ENCODE measurements at places on chromosomes 16 and 17.

DNA sequence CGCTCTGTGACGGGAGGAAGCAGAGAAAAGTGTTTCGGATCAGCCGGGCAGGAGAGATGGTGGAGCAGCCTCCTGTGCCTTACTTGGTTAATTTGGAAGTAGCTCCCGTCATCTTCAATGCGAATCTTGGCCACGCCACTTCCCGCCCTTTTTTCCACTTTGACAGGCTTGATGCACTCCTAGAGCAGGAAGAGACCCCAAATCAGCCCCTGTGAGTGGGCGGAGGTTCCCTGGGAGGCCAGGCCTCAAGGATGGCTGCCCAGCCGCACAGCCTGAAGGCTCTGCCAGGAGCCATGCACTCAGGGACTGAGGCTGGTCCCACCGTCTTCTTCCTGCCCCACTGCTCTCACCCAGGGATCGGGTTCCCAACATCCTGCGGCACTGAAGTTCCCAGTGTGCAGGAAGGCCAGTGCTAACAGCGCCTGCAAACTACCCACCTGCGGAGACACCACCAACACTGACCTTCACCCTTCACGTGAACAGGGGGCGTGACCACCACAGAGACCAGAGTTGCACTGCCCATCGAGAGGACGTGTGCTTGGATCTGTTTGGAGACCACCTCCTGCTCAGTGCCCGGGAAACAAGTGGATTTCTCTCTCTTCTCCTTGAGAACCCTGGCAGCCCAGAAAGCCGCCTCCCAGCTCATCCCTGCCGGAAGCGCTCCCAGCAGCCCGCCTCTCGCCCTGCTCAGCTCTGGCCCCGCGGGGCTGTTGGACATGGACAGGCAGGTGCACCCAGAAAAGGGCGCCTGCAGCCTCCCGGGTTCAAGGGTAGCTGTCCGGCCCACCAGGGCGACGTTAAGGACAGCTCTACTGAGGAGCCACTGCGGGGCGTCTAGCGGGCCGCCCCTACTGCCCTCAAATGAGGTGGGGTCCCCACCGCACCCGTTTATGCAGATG, 988 bp downstream of the CIAO3 start:
- DNase-seq = no peak

GRCh38 chr17:61259360-61259759, 140.3 kb upstream of the TBX2 start:
- DNase-seq = no peak

- no peak for DNase-seq
Observed at GRCh38 chr17:81621494-81622130, 15.3 kb downstream of the NPLOC4 start.

GRCh38 chr17:63295288-63295687, 150.8 kb downstream of the CYB561 start:
- no peak for DNase-seq

DNA sequence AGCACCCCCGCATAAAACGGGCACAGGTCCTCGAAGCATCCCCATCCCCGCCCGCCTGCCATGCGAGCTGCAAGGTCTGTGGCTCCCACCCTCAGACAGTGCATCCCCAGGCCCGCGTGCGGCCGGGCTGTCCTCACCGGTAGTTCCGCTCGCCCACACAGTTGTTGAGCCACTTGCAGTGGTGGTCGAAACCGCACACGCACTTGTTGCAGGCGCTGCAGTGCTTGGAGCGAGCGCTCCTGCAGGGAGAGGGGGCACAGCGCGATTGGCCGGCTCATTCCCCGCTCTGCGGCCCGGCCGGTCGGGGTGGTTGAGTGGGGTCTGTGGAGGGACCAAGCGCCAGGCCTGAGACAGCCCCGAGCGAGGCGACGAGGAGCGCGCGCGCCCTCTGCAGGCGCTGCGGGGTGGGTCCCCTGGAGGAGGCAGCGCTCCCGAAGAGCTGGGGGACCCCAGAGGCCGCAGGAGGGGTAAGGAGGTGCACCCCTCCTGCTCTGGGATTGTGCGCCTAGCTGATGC, 6.0 kb upstream of the TPPP3 start:
- DNase-seq = no peak

DNA sequence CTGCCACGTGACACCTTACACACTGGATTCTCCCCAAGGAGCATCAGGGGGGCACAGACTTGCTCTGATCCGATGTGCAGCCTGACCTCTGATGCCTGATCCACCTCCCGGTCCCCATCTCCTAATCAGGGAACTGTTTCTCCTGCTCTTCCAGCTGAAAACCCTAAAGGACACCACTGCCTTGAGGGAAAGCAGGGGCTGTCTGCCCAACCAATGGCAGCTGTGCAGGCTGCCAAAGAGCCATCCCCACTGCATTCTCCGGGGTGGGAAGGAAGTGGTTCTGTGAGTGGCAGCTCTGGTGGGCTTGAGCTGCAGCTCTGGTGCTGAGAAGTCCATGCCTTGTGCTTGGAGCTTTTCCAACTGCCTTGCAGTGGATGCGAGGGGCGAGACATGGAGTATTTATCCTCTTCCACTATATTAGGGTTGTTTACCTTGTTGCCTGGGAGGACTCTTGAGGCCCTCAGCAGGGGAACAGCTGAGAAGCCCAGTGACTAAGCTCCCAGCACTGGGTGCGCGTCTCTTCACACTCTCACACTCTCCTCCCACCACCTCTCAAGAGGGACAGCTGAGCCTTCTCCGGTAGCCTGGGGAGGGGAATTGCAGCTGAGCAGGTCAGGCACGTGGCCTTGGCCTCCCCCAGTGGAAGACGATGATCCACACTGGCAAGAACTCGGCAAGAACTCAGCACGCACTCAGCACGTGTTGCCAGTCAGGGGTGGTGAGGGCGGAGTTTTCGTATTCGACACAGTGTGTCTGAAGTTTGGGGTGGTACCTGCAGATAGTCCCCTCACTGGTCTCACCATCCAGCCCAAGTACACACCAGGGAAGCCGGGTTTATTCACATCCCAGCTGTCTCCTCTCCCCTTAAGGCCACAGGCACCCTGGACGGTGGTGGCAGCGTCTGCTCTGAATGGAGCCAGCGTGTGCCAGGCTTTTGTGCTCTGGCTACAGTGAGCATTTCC, 21.1 kb upstream of the SPATA32 start:
- no peak for DNase-seq

DNA sequence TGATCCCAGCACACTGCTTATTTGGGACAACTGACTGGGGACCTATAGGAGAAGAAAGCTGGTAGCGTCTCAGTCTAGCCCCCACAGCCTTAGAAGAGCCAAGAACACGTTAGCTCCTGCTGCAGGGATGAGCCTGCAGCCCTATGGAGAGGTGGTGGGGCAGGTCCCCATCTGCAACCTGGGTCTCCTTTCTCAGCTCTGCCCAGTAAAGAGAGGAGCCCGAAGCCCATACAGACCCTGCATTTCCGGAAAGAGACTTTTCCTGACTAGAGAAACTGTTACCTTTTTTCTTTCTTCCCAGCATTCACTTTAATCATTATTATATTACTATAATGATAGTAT, 788 bp downstream of the METTL22 start:
- DNase-seq = no peak

GRCh38 chr16:52499060-52499440, 47.9 kb downstream of the TOX3 start:
- no peak for DNase-seq

- no peak for DNase-seq
Observed at GRCh38 chr17:65334406-65334805, 197.2 kb downstream of the RGS9 start.

DNA sequence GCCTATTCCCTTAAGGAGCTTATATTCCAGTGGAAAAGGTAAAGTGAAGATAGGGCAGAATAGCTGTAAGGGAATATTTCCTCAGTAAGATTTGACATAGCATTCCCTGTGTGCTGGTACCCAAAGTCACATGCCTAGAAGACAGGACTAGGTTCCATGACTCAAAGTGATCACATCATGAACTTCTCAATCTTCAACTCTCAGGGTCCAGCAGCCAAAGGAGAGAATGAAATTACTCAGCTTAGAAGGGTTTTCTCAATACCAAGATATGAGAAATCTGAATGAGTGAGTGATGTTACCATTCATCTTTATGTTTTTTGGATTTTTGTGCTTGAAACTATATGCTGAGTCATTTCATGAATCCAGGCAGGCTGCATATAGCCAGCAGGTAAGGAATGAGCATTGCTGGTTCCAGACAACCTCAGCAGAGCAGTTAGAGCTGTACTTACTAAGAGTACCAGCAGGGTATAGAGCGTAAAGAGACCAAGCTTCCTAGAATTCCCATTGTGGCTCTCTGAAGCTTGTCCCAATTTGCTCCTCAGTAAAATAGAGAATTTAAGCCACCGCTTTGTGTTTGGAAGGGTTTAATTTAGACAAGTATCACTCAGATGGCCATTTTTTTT, 91.1 kb downstream of the ANKFN1 start:
- no peak for DNase-seq

GRCh38 chr17:68170246-68170645, 77.6 kb upstream of the AMZ2 start:
- no peak for DNase-seq

DNA sequence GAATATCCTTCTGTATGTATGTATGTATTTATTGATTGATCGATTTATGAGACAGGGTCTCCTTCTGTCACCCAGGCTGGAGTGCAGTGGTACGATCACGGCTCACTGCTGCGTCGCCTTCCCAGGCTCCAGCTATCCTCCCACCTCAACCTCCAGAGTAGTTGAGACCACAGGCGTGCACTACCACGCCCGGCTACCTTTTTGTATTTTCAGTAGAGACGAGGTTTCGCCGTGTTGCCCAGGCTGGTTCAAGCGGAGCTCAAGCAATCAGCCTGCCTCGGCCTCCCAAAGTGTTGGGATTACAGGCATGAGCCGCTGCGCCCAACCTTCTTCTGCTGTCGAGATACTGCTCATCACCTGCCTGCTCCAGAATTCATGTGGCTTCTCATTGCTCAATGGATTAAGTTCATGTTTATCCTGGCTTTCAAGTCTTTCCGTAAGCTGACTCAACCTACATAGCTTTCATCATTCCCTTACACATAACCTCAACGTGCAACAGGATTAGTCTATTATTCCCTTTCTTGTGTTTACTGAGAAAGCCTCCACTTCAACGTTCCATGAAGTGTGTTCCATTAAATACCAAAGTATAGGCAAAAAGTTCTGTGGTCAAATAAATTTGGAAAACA, 13.6 kb downstream of the TAC4 start:
- DNase-seq = no peak

DNA sequence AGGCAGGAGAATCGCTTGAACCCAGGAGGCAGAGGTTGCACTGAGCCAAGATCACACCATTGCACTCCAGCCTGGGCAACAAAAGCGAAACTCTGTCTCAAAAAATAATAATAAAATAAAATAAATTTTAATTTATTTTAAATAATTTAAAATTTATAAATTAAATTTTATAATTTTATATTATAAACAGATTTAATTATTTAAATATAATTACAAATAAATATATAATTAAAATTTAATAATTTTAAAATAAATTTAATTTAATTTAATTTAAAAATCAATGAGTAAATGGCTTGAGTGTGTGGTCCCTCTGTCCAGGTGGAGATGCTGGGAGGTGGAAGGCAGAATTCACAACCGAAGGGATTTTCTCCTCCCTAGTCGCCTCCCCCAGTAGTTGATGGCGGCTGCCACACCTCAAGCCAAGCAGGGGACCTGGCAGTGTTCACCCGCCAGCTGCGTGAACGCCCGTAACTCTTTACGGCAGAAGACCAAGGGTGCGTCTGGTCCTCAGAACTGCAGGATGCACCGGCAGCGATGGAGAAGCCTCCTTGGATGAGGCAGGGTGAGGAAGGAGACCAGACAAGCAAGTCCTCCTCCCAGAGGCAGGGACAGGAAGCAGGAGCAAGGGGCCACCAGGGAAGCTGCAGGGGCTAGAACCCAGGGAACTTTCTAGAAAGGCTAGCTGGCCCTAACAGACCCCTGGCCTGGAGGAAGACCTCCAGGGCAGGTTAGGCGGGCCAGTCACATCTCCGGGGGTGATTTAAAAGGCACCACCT, 22.9 kb upstream of the KRT17 start:
- DNase-seq = no peak

DNA sequence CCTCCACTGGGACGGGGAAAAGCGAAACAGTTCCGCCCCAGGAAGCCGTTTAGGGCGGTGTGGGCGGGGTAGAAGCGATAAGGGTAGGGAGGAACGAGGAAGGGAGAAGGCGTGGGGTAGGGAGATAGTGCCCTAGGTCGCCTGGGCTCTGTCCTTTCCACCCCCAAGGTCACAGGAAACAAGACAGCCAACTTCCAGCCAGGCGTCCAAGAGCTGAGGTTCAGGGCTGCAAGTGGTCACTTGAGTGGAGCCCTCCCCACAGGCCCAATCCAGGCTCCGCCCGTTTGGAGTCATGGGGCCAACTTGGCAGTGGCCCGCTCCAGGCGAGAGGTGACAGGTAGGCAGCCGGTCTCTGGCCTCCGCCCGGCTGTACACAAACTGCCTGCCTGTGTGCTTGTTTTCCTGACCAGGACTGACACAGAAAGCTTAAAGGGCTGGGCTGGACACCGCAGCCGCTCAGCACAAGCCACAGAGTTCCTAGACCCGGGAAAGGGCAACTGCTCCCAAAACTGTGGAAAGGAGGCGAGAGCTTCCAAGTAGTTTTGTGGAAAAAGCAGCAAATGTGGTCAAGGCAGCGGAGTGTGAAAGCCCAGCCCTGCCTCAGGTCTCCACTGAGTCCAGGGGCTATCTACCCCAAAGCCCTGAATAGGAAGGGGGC, at the start of gene RILP:
Gene RILP, minus strand, starts transcription at position 23 of the 658 bp plus-strand sequence. CDS start 62 bp downstream, outside the sequence.
- DNase-seq = no peak

GRCh38 chr16:66489385-66489784, 60.5 kb downstream of the TK2 start:
- no peak for DNase-seq

DNA sequence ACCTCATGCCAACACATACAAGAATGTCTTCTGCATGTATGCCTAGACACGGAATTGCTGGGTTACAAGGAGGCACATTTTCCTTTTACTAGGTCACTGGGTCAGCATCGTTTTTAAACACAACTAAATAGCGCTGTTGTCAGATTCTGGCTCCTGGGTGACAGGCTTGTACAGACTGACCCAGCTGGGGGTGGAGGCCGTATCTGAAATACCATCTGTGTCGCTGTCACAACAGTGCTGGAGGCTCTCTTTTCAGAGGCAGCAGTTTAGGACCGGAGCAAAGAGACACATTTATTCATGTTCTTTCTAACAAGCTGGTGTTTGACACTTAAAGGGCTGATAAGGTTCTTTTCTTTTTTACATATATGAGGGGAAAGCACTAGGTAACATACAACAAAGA, 403.0 kb upstream of the ASIC2 start:
- DNase-seq = no peak
